ENCODE measurements at places on chromosomes 6 and 20.

DNA sequence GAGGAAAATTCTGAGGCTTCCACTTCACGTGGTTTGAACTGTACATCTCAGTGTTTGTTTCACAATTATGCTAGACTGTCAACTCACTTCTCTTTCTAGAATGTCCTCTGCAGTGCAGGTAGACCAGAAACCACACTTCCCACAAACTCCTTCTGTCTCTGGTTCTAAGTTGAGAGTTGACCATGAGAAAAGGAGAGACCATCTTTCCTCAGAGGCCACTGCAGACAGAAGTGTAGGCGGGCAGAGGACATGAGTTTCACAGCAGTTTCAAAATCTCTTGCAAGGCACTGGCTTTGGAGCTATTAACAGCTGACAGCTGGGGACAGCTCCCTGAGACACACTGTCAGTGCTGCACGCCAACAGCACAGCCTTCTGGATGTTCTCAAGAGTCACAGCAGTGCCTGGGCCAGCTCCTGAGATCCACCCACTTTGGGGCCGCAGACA, 55.4 kb upstream of the MOXD1 start:
- no peak for DNase-seq

- DNase-seq = no peak
These were observed 129.2 kb upstream of the PCSK2 start for GRCh38 chr20:17097603-17098002.

GRCh38 chr20:45323731-45324130, 15.6 kb upstream of the MATN4 start:
- no peak for DNase-seq

- no peak for DNase-seq
These were observed 19.4 kb downstream of the SLC9A8 start for GRCh38 chr20:49831770-49832631.

GRCh38 chr6:138640028-138640427, 133.5 kb upstream of the CCDC28A start:
- no peak for DNase-seq

DNA sequence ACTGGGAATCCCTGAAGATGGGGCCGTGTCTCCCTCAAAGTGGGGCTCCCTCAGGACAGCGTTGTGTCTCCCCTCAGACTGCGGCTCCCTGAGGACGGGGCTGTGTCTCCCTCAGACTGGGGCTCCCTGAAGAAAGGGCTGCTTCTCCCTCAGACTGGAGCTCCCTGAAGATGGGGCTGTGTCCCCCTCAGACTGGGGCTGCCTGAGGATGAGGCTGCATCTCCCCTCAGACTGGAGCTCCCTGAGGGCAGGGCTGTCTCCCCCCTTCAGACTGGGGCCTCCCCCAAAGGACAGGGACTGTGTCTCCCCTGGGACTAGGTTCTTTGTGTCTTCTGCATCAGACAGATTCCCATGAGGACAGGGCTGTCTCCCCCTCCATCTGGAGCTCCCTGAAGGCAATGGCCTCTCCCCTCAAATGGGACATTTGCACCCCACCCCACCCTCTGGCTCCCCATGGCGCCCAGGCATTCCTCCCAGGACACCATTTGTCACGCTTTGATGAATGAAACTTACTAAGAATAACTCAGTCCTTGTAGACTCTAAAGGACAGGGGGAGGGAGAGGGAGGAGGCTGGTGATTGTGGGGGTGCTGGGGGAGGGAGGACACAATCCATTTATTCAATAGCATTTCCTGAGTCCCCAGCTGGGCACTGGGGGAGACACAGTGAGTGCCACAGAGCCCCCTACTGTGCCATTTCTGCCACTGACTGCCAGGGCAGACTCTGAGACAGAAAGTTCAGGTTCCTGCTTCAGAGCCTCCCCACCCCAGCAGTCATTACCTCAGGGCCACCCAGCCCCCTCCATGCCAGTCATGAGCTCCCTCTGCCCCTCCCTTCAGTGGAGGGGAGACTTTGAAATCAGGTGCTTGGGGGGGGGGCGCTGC, 122.4 kb downstream of the MRPL14 start:
- DNase-seq = peak; percentile 38

DNA sequence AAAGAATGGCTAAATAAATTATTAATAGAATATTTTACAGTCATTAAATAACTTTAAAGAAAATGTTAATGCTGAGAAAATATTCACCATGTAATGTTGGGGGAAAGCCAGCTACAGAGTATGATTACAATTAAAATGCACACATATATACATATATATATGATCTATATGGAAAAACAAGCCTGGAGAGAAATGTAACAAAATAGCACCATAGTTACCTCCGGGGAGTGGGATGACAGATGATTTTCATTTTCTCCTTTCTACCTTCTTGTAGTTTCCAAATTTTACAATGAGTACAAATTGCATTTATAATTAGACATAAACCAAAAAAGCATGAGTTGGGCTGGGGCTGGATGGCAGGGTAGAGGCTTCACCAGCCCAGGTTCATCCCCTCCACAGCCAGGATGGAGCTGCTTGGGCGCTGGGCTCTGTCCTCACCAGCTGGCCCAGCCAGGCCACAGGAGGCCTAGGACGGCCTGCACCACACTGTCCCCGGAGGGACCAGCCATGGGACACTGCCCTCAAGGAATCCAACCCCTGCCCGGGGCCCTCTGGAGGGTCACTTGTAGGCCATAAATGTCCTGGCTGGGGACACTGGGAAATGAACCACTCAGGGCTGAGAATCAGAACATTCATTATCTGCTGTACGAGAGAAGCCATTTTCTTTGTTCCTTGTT, 10.3 kb downstream of the C20orf203 start:
- DNase-seq = no peak

DNA sequence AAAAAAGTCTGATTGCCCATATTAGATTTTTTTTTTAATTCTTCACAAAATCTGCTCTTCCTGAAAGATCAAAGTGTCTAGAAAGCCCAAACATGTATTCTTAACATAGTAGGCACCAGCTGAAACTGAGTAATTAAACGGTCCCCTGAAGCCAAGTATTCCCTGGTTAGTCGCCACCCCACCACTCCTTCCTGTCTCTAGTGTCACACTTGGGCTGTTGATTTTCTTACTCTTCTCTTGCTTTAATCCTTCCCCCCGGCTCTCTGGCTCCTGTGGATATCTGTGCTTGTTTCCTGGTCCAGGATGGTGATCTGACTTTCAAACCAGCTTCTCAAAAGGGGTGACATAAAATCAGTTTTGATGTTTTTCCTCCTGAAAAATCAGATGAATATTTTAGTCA, 162.9 kb downstream of the QKI start:
- no peak for DNase-seq

- no peak for DNase-seq
These were observed 466 bp upstream of the BFSP1 start for GRCh38 chr20:17531665-17532025.

- DNase-seq = peak; percentile 57
These were observed 119.4 kb downstream of the JARID2 start for GRCh38 chr6:15365273-15365687.

GRCh38 chr6:117440706-117441525, 15.2 kb upstream of the ROS1 start:
- DNase-seq = no peak

DNA sequence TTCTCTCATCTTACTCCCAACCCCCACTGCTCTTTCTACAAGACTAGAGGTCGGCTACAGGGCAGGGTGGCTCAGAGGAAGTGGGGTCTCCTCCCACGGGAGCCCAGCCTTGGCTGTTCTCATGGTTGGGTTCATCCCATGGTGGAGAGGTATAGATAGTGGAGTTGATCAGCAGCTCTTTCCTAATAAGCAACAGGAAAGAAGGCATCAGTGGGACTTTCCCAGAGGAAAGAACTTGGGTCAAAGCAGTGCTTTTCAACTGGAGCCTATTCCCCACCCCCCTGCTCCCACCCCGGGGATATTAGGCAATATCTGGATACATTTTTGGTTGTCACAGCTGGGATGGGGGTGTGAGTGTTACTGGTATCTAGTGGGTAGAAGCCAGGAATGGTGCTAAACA, 200.9 kb downstream of the NFATC2 start:
- DNase-seq = no peak

- no peak for DNase-seq
These were observed 360 bp downstream of the ANKRD60 start for GRCh38 chr20:58228103-58228483.

- no peak for DNase-seq
These were observed 2.3 kb downstream of the SAMD10 start for GRCh38 chr20:63976980-63977738.

- DNase-seq = peak; percentile 44
These were observed 1729.5 kb downstream of the GRIK2 start for GRCh38 chr6:103122766-103123601.

DNA sequence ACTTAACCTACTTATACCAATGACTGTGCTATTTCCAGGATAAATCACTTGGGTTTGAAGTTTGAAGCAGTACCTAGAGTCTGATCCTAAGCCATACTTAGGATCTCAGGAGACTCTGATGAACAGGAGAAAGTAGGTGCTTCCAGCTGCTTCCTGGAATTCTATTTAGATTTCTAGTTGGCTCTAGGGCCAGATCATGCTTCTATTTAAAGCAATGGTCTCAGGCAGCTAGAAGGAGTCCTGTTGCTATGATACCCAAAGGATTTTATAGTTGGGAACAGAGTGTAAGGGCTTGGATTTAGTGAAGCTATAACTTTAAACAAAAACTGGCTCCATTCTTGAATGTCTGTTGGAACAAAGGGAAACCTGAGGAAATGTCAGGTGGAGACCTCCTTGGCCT, 52.4 kb upstream of the TINAG start:
- no peak for DNase-seq

- DNase-seq = no peak
These were observed 305.9 kb downstream of the LAMA2 start for GRCh38 chr6:129188795-129189194.

DNA sequence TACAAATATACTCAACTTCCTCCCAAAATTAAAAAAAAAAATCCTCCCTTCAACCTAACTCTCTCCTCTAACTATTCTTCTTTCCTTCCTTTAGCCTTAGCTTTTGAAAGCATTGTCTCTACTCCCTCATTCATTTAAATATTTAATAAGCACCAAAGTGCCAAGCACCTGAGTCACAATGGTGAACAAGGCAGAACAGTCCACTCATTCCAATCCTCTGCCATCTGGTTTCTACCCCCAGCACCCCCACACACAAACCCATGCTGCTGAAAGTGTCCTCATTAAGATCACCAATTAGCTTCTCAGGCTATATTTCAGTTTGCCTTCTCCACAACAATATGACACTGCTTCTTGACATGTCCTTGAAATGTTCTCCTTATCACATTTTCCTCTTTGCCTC, 76.3 kb downstream of the DTNBP1 start:
- no peak for DNase-seq

DNA sequence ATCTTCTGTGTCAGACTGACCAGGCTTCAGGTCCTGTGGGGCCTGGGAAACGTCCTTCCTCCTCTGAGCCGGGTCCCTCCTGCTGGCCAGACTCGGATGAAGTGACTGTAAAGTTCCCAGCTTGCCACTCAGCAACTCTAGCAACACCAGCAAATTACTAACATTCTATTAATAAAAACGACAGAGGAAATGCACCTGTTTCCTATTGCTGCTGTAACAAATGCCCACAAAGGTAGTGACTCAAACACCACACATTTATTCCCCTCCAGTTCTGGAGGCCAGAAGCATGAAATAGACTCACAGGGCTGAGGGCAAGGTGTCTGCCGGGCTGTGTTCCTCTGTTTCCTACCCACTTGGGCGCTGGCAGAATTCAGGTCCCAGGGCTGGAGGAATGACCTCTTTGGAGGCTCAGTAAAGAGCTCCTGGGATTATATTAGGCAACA, 48.8 kb downstream of the CTCFL start:
- no peak for DNase-seq

- DNase-seq = no peak
These were observed 131.1 kb upstream of the CEP162 start for GRCh38 chr6:84358581-84358980.
